ENCODE measurements at places on chromosomes 2 and 18. TPM values are rescaled to one million over a fixed set of nuclear protein-coding genes. Genes with fewer than 3 reads are reported as not detected.

The ASAP2 gene
- 24.0 TPM for total RNA-seq

The C2orf72 gene
- total RNA-seq: 3.0 TPM

- DNase-seq: no peak
Observed at GRCh38 chr18:13434854-13435253, 216.3 kb downstream of the LDLRAD4 start.

DNA sequence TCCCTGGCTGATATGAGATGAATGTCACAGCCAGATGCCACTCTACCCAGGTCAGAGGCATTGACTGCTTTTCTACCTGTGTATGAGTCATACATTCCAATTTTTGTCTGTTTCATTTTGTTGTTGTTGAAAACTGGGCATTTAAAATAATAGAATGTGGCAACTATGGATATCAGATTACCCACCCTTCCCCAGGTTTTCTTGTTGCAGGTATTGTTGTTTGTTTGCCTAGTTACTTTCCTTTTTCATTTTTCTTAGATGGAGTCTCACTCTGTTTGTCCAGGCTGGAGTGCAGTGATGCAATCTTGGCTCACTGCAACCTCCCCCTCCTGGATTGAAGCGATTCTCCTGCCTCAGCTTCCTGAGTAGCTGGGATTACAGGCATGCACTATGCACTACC, 70.2 kb downstream of the LRRC30 start:
- DNase-seq: peak; percentile 18

Data from HT1080 (cell line).